ENCODE measurements at places on chromosomes 7 and 10.

- DNase-seq: no peak
Observed at GRCh38 chr7:21429021-21429420, 1.1 kb downstream of the SP4 start.

DNA sequence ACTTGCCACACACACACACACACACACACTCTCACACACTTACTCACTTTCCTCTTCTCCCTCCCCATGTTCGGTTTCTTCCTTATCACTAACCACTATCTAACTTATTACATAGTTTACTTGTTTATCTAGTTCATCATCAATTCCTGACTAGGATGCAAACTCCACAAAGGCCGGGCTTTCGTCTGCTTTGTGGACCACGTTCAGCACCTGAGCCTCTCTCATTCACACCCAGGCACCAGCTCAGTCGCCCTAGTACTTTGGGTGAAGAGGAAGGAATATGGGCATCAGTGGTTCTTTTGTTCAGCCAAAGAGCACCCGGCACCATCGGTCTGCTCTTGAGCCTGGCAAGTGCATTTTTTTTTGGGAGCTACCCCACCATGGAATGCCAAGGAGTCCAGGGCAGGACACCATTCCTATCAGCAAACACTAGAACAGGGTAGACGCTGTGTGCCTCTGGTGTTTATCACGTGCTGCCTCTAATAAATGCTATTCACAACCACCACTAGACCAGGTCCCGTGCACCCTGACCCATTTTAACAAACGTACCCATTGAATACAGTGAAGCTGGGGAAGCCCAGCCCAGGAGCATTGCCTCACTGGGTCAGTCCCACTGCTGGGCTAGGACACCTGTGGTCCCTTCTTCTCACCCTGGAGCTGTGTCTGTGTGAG lies 2.2 kb downstream of the C10orf67 start:
- DNase-seq: no peak

GRCh38 chr7:117862378-117862777 lies 10.9 kb downstream of the CTTNBP2 start:
- DNase-seq: no peak

DNA sequence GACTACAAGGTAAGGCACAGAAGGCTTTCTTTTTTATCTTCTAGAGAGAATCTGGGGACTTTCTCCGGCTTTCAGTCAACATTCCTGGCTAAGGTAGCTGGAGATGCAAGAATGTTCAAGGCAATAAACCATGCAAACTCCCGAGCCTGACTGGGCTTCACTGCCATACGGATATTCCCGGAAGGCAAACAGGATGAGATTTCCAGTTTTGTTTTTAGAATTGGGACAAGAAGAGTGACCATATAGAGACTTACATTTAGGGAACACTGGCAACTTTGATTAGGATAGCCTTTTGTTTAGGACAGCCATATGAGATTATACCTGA lies 269 bp downstream of the CALD1 start:
- no peak for DNase-seq

GRCh38 chr10:10527861-10528562 lies 489.7 kb upstream of the CELF2 start:
- DNase-seq: peak; percentile 4

- no peak for DNase-seq
Observed at GRCh38 chr7:843230-843629, 11.0 kb downstream of the SUN1 start.

DNA sequence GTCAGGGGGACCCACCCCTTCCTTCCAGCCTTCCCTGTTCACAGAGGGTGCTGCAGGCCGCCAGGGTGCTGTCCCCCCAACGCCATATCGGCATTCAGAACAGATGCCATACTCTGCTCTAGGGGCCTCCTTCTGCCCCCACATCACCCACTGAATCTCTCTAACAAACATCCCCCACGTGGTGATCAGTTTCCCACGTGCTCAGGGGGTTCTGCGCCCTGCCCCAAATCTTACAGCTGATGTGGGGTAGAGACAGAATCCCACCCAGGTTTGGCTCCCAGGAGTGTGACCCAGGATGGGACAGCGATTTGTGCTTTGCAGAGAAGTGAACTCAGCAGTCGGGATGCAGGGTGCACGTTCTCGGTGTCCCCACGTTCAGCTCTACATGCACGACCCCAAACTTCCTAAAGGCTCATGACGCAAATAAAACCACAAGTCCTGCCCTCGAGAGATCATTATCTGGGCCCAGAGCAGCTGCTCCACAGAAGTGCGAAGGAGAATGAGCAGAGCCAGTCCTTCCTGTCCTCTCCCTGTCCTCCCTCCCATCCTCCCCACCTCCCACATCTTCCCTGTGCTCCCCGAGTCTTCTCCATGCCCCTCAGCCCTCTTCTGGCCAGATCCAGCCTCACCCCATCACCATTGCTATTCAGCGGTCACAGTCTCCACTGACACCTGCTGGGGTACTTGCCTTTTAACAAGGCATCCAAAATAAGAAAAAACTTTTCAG lies 423.4 kb downstream of the DNAJB6 start:
- DNase-seq: no peak

GRCh38 chr10:96758423-96758822 lies 38.1 kb upstream of the PIK3AP1 start:
- DNase-seq: no peak

DNA sequence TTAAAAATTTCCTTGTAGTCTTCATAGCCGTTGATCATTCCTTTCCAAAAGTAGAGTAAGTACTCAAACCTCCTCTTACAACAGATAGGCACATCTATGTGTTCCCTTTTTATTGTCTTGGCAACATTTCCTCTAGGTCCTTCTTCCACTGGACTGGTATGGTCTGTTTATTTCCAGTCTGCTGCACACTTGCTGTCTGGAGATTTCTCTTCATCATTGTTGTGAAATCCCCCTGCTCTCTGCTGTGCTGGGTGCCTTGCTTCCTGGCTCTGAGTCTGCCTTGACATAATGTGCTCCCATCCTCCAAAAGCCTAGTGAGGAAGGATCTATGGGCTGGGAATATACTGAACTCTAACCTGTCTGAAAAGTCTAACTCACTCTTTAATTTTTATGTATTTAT lies 545.3 kb upstream of the VSTM2A start:
- DNase-seq: no peak

- DNase-seq: no peak
Observed at GRCh38 chr7:15686957-15687545, 568 bp upstream of the MEOX2 start.
